Stimulated activated CD4-positive, alpha-beta T cell treated with anti-CD3 and anti-CD28 coated beads, TNF-alpha, amount 100 ng/mL, for 1 hour (primary cell): ENCODE measurements at places on chromosomes 7 and 10.

- DNase-seq, result no peak
Measured at GRCh38 chr7:1407892-1408291, 51.4 kb downstream of the MICALL2 start.

DNA sequence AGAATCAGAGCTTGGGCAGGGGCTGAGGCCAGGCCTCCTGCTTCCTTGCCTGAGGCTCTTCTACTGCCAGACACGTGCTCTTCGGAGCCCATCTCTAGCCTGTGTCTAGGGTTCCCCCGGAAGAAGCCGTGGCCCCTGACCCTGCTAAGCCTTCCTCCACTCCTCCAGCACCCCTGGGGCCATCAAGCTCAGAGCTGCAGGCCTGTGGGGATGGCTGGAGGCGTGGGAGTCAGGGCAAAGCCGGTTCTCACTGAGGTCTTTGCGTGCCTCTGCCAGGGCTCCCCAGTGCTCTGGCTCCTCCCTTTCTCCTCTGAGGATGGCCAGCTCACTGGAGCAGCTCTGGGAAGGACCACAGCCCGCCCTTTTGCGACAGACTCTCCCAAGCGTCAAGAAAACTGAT, 34.4 kb downstream of the GHRHR start:
- DNase-seq, result no peak

- no peak for DNase-seq
Measured at GRCh38 chr7:27316311-27316710, 73.7 kb downstream of the EVX1 start.

DNA sequence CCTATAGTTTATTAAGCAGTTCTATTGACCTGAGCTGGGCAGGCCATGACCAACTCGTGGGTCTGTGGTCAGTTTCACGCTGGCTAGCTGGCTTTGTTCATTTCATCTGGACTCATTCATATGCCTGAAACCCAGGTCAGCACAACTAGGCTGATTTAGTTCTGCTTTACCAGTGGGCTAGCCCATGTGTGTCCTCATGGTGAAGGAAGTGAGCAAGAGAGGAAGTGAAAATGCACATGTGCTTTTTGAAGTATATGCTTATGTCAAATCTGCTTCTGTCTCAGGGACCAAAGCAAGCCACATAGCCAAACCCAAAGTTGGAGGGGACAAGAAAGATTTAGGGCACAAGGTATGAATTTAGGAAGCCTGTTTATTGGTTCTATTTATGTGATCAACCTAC, 154.5 kb downstream of the RNF133 start:
- no peak for DNase-seq

GRCh38 chr7:134594877-134595276, 46.0 kb downstream of the AKR1B15 start:
- DNase-seq, result no peak

DNA sequence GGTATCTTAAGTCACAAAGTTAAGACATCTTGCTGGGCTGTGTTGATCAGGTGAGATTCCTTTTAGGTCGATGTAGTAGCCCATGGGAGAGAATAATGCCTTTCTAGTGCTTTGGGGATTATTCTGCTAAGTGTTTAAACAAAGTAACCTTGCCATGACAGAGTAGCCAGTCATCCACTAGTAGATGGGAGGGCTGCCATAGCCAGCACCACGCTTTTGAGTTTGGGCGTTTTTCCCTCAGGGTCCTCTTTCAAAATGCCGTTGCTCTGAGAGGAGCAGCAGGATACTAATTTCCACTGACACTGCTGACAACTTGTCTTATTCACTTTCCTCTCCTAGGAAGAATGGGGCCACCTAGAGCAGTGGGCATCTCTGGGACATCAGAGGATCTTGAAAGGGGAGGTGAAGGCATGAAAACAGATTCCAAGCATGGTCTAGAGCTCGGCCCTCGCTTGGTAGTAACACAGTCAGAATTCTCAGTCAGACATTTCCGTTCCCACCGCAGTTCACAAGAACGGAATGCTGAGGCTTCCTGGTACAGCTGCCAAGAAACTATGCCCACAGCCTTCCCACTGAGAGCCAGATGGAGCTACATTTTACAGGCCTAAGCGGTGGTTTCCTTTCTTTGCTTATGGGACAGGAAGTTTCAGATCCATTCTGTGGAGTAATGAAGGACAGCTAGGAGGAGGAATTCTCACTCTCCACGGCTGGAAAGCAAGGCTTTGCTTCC, 15.3 kb upstream of the RSU1 start:
- no peak for DNase-seq

DNA sequence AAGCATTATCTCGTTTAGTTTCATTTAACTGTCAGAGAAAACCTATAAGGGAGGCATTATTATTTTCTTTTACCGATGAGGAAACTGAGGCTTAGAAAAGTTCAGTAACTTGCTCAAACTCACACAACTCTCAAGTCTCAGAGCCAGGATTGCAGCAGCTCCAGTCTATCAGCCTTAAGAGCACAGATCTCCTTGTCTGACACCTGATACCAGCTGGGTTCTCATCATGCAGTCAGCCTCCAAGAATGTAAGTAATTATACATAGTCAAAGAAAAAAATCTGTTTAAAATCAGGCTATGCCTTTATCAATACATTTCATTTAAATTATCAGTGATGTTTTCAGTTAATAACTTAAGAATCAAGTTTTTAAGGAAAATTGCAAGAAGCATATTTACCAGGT, 236.6 kb upstream of the TCF7L2 start:
- DNase-seq, result no peak

DNA sequence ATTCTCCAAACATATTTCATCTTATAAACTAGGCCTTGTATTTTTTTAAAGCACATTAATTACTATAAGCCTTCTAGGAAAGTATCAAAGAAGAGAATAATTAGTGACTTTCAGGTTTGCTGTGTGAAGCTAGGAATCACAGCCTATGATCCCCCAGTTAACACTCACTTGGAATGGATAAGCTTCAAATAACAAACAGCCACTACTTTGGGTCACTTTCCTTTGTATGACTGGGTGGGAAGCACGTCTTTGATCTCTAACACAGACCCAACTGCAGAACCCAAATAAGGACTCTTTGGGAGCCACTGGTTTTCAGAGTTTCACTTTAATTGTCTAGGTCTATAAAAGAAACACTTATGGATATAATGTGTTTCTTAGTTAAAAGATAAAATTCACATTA, 769.3 kb downstream of the MAGI2 start:
- no peak for DNase-seq

- DNase-seq, result no peak
Measured at GRCh38 chr7:114150689-114151088, 231.9 kb upstream of the PPP1R3A start.

- DNase-seq, result no peak
Measured at GRCh38 chr10:43380610-43381222, 9.3 kb downstream of the FXYD4 start.

GRCh38 chr10:74104996-74105395, 45.6 kb downstream of the AP3M1 start:
- no peak for DNase-seq
